ENCODE measurements at places on chromosomes 7 and 10.

DNA sequence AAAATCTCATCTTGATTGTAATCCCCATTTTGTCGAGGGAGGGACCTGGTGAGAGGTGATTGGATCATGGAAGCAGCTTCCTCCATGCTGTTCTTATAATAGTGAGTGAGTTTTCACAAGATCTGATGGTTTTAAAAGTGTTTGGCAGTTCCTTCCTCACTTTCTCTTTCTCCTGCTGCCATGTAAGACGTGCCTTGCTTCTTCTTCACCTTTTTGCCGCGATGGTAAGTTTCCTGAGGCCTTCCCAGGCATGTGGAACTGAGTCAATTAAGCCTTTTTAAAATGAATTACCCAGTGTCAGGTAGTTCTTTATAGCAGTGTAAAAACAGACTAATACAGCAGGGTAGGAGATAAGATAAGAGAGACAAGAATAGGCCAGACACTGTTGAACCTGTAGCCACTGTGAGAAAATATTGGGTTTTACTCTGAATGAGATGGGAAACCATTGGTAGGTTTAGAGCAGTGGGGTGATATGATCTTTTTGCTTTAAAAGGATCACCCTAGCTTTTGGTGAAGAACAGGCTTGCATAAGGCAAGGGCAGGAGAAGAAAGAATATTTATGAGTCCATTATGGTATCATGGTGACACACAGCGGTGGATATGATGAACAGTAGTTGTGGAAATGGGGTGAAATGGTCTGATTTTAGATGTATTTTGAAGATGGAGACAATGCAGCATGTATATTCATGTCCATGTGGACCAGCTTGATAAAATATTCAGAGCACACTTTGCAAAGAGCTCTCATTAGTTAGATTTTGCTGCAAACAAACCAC, 11.5 kb downstream of the OR6B1 start:
- DNase-seq: no peak

GRCh38 chr7:50661345-50662040, 96.3 kb upstream of the DDC start:
- DNase-seq: no peak

DNA sequence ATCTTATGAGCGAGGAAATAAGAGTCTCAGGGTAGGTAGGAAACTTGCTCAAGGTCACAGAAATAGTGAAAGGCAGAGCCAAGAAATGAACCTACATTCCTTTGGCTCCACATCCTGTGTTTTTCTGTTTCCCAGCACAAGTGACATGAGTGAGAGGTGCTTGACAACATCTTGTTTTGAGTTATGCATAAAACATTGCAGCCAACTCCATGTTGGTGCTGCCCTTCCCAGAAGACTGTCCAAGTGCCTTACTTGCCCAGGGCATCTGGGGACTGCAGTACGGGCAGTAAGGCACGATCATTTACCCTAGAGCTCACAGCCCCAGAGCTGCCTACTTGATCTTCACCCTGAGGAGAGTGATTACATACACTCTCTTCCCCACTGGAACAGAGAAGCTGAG, 148.8 kb downstream of the NOC3L start:
- DNase-seq: no peak

DNA sequence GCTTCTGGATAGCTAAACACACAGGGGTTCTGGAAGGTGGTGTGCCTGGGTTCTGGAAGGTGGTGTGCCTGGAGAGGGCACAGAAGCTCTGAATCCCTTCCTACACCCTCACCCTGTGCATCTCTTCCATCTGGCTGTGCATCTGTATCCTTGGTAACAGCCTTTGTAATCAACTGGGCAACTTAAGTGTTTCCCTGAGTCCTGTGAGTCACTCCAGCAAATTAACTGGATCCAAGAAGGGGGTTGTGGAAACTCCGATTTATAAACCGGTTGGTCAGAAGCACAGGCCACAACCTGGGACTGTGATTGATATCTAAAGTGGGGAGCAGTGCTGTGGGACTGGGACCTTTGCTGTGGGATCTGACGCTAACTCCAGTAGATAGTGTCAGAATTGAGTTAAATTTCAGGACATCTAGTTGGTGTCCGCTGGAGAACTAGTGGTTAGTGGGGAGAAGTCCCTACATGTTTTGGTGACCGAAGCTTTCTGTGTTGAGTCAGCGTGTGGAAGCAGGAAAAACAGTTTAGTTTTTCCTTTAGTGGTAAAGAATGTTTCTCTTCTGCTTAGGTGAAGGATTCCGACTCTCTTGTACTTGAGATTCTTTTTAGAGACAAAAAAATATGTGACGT, 228.1 kb downstream of the BMPER start:
- DNase-seq: no peak

GRCh38 chr7:69090936-69091335, 507.3 kb upstream of the AUTS2 start:
- DNase-seq: no peak

DNA sequence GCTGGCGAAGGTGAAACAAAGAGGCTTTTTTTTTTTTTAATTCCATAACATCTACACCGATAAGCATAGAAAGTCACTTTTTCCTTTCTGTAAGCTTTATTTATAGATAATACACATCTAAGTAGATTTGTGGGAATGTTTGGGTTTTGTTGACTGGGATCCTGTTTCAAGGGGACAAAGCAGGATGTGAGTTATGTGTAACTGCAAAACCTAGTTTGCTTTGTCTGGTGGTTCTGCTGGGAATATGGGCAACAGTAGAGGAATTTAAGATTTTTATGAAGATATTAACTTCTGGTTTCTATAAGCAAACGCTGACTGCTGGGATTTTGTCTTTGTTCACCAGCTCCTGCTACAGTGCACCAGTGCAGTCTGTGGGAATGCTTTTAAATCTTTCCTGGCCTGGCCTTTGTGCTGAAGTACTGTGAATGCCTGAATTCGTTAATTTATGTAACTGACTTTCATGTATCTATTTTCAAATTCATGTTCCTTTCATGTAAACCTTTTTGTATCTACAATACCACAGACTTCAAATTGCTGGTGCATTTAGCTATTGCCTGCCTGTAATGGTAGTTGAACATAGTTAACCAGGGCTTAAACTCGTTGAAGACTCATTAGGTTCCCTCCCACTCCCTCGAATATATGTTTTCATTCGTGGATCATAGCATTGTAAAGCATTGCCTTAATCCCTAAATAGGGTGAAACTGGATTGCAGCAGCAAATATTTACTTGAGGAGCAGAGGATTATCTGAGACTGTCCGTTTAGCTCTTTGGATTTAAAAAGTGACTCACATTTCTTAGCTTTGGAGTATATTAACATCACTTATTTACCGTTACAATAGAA, 1.5 kb downstream of the KLHL7 start:
- DNase-seq: no peak

DNA sequence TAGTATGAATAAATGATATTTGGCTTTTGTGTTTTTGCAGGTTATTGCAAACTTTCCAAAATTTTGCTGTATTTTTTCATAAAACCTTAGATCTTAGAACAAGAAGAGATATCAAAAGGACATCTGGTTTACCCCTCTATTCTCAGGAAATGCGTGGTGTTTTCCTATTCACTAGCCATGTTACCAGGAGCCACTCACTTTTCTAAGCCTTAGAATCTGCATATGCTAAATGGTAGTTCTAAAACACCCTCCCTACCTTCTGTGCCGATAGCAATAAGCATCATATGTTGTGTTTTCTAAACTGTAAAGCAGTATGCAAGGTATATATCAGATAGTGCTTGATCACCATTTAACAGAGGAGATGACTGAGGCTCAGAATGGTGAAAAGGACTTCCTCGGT, 715.0 kb upstream of the CELF2 start:
- no peak for DNase-seq

DNA sequence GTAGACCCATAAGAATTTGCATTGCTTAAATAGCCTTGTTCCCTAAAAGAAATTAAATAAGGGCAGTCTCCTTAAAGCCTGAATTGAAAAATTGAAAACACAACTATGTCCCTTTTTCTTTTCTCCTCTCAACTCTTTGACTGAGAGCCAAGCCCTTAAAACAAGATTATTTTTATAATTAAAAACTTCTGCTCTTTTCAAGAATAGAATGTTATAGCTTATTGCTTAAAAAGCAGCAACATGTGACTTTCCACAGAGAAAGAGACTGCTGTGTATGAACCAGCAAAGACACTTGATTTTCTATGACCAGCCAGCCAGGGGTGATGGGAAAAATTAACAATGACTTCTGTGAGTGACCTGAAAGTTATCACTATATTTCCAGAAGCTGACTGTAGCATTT, 295.2 kb upstream of the CELF2 start:
- no peak for DNase-seq

DNA sequence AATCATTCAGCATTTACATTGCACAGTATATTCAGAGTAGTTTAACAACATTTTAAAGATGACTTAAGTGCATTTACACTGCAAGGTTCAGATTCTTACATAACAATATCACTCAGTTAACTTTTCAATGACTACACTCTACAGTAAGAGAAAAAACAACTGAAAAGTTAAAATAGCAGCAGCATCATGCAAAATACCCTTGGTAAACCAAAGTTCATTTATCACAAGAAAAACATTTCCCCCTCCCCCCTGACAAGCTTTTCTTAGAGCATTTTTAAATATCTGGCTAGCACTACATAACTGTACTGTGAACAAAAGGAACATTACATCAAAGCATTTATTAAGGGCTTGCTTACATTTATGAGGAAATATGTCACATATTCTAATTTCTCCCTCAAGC, 179.5 kb upstream of the HGF start:
- DNase-seq: no peak

DNA sequence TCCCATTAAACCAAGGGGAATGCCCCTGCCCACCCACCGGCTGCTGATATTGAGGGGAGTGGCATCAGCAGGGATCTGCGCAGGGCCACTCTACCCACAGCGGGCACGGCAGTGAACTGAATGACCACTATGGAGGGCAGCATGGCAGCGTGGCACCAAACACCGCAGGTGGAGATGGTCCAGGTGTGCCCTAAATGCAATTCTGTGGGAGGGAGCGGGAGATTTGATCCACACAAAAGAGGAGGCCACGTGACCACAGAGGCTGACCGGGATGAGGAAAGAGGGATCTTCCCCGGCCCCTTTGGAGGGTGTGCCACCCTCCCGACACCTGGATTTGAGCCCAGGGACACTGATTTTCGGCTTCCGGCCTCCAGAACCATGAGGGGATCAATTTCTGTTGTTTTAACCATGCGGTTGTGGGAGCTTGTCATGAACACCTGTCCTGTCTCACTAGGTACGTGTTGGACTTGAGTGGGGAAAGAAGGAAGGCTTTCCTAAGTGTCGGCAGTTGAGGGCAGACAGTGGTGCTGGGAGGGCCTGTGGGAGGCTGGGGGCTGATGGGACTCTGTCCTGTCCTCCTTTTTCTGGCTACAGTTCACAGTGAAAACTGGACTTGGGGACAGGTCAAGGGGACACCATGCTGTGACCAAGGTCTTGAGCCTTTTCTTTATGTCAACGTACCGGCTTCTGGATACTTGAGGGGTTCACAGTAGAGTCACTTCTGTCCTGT, 66.1 kb downstream of the CFAP46 start:
- no peak for DNase-seq

GRCh38 chr7:41030673-41031072, 672.2 kb downstream of the INHBA start:
- DNase-seq: no peak

- no peak for DNase-seq
These were observed 2.9 kb upstream of the TMEM225B start for GRCh38 chr7:99594948-99595745.

DNA sequence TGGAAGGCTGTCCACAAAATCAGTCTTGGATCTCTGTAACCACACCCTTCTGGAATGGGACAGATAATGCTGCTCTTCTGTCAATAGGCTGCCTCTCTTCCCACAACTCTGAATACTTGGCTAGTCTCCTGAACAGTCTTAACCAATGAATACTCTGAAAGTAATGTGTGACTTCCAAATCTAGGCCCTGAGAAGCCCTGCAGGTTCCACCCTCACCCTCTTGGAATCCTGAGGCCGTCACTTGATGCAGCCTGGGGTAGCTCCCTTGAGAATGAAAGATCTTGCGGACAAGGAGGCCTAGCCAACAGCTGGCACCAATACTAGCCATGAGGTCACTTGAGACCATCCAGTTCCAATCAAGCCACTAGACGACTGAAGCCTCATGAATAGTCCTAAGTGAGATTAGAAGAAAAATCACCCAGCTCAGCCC, 109.2 kb downstream of the ARHGAP12 start:
- no peak for DNase-seq

DNA sequence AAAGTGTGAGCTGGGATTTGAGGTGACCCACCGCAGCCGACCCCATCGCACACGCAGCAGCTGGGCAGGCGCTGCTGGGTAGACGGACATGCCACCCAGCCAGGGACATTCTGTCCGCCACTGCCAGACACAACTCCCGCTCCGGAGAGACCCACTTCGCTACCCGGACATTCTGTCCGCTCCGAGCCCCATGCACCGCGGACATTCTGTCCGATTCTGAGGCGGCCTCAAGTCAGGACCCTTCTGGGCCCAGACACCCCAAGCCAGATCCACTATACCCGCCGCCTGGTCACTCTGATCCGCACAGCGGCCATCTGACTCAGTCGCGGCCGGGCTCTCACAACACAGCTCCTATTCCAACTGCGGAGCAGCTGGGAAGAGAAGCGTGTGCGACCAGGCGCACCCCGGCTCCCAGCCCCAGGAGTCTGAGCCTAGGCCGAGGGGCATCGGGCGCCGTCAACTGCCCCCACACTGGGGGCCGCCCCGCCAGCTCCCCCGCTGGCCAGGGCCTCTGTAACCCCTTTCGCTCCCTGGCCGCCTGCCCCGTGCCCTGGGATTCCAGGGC, 763 bp downstream of the PITX3 start:
- DNase-seq: no peak

DNA sequence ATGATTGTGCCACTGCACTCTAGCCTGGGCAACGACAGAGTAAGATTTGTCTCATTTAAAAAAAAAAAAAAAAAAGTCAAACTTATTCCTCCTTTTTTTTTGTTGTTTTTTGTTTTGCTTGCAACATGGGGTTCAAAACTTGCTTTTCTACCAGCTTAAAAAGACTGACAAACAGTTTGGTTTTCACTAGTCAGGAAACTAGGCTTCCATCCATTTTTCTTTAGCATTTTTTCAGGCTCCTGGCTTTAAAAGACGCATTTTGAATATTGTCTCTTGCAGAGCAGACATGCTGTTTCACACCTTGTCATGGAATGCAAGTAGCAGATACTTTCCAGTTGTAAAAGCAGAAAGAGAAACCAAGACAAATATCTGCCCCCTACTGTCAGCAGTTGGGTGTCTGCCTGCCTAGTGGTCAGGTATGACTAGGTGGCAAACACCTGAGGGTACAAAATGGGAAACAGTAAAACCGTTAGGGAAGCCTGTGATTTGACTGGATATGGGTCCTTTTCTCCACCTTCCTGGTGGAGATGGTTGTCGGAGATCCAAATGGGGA, 139.9 kb downstream of the CCDC71L start:
- DNase-seq: no peak

DNA sequence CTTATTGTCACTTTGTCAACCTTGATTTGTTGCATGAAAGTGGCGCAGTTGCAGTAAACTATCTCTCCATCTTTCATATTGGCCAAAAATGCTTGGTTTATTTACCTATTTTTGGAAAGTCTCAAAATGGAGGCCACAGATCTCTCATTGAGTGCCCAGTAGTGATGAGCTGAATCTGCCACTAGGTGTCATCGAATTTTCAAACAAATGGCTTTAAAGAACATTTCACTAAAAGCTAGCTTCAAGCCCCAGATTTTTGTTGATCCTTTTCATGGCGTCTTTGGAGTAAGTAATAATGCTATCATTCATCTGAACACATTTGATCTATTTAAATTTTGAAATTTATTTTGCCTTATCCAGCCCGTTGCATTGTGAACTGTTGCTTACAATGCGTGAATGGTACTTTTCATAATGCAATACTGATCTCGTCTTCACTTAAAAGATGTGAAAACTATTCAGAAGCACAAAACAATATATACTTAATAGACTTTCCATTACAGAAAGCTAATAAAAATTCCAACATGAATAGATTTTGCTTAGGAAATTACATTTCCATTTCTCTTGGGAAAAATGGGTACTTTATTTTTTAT, 236.2 kb downstream of the DNAJB9 start:
- DNase-seq: no peak
